ENCODE measurements at places on chromosomes 4 and X.

DNA sequence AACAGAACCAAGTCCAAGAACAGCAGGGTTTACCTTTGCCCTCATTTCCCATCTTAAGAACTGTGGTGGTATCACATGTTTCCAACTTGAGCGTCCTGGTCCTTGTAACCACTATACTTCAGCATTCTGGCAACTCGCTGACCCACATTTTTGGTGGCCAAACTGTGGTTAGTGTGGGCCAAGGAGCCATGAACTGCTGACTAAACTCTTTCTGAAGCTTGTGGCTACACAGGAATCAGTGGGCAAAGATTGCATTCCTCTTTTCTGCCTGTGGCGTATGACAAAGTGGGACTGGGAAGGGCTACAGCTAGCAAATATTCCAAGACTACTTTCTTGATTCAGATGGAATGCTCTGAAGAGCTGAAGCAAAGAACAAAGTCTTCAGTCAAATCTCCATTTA, 106.3 kb upstream of the MID1 start:
- DNase-seq: no peak

DNA sequence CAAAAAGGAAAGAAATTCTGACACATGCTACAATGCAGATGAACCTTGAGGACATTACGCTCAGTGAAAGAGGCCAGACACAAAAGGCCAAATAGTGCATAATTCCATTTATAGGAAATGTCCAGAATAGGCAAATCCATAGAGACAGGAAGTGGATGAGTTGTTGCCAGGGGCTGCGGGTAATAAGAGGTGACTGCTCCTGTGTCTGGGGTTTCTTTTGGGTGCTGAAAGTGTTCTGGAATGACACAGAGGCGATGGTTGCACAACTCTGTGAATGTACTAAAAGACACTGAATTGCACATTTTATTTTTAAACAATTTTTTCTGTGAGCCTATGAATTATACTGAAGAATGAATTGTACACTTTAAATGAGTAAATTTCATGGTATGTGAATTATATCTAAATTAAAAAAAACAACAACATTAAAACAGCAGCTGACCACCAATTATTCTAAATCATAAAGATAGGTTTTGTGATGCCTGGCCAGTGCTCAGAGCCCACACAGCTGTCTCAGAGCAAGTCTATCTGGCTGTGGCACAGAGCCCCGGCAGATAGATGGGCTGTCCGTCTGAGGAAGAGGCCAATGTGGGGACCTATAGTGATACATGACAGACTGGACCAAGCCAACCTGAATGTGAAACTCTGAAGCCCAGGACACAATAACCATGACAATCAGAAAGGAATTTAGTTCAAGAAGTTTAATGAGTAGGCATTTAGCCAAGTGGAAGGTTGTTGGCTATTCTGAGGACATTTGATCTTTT, 23.5 kb upstream of the IRAK1 start:
- no peak for DNase-seq

DNA sequence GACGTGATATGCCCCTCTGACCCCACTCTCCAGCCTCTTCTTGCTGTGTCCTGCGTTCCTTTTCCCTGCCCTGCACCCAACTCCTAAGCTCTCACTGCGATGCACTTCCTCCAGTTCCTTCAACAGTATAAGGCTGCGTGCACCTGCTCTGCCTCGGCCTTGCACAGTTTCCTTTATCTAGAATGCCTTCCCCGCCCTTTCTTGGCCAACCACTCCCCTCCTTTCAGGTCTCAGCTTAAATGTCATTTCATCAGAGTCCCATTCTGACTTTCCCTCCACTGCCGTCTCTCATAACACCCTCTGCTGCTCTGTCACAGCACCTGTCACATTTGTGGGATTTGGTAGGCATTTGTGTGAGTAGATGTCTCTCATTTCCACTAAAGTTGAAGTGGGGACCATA, 58.4 kb upstream of the NEIL3 start:
- DNase-seq: no peak

GRCh38 chr4:60450054-60450453, 750.1 kb upstream of the ADGRL3 start:
- no peak for DNase-seq

- DNase-seq: no peak
These were observed 32.2 kb downstream of the CFAP299 start for GRCh38 chr4:80367737-80368136.

DNA sequence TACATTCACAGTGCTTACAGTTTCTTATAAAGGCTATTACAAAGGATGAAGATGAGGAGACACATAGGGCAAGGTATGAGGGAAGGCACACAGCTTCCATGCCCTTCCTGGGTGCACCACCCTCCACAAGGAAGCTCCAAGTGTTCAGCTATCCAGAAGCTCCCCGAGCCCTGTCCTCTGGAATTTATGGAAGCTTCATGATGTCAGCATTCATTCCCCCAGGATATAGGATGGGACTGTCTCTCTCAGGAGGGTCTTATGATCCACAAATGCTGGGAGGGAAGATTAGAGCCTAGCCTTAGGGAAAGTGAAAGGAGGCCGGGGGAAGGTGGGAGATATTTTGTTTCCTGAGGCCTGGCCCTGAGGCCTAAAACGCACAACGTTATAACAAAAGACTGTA, 236.0 kb downstream of the ANK2 start:
- DNase-seq: no peak

GRCh38 chr4:56655627-56656345, 25.3 kb downstream of the HOPX start:
- DNase-seq: no peak

- DNase-seq: no peak
These were observed 12.6 kb downstream of the TAF1 start for GRCh38 chrX:71378732-71379131.

DNA sequence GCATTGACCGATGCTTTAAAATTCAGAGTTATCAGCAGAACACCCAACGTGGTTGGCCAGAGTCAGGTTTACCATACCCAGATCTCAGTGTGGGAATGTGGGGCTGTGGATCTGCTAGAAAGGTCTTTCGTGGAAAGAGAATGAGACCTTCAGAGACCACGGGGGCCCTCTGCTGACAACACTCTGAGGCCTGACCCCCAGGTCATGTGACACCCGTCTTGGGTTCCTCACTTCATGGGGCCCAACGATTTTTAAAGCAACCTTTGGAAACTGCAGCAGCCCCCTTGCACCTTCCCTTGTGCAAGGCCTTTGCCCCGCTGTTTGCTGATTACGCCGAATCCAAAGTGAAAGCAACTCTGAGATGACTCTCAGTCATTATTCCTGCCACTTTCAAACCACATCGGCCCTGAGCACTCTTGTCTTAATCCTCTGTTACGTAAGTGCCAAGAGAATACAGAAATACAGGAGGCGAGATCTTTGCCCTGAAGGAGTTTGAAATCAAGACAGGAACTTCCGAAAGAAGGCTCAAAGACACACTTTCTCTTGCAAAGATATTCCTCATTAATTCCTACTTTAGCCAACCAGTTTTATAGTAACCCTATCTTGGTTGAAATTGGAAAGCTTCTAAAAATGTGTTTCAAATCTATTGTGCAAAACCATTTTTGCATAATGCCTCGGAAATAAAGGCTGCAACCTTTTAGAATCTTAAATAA, 88.3 kb downstream of the EVC2 start:
- DNase-seq: no peak

DNA sequence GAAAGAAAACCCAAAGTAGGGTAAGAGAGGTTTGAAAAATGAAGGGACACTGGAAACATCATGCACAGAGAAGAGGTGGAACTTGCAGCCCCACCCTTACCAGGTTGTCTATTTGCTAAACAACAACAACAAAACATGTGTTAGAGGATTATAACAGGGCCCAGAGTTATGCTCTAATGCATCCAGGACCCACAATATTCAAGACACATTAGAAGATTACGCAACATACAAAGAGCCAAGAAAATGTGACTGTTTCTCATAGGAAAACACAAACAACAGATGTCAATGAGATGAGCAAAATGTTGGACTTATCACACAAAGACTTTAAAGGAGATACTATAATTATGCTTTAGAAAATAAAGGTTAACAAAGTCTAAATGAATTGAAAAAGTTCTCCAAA, 128.5 kb downstream of the LRBA start:
- DNase-seq: no peak

DNA sequence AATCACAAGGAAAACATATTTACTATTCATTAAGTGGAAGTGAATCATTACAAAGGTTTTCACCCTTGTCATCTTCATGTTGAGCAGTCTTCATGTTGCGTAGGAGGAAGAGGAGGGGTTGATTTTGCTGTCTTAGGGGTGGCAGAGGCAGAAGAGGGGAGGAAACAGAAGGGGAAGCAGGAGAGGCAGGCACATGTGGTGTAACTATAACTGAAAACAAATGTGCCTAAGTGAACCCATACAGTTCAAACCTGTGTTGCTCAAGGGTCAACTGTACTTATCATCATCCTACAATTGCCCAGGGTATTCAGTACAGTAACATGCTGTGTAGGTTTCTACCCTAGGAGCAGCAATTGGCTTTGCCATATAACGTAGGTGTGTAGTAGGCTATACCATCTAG, 47.2 kb downstream of the SYNPO2 start:
- no peak for DNase-seq

- no peak for DNase-seq
These were observed 11.6 kb upstream of the MAD2L1 start for GRCh38 chr4:120078216-120078615.

GRCh38 chr4:88672987-88673386, 24.6 kb downstream of the NAP1L5 start:
- no peak for DNase-seq

- no peak for DNase-seq
These were observed 40.5 kb upstream of the LRBA start for GRCh38 chr4:151055539-151055938.

GRCh38 chrX:101550362-101550750, at the start of gene ARMCX1:
Gene ARMCX1, plus strand, starts transcription at chrX:101550547. Its CDS starts 2,384 bp downstream, at chrX:101552931.
- peak; percentile 1 for DNase-seq

GRCh38 chr4:150250998-150251651, 172.9 kb downstream of the DCLK2 start:
- DNase-seq: no peak

DNA sequence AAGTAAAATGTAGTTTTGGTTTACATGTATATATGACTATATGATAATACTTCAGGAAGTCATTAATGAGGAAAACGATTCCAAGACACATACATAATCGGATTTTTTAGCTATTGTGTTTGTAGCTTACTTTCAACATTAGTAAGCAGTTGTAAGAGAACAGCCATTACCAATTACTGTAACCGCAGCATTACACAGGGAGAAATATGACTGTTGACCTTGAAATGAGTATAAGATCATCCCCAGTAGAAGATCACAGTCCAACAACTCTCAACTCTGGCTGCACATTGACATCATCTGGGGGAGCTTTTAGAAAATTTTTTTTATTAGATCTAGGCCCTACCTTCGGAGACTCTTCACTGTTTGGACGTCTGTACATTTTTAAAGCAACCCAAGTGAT, 762.0 kb upstream of the MAGEB2 start:
- no peak for DNase-seq

DNA sequence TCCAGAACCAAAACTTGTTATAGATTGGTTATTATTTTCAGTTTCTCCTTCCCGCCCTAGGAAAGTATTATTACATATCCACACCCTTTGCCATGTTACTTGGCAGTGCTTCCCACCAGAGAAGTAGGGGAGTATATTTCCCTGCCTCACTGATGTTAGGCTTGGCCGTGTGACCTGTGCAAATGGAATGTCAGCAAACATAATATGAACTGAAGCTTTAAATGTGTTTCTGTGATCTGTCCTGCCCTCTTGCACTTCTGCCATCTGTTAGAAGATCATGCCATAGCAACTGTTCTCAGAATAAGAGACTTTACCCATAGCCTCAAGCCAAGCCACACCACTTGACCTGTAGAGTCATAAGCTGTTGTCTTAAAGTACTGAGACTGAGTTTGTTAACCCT, 36.7 kb upstream of the NEUROG2 start:
- DNase-seq: no peak

- no peak for DNase-seq
These were observed 80.3 kb downstream of the GPC4 start for GRCh38 chrX:133335027-133335426.

DNA sequence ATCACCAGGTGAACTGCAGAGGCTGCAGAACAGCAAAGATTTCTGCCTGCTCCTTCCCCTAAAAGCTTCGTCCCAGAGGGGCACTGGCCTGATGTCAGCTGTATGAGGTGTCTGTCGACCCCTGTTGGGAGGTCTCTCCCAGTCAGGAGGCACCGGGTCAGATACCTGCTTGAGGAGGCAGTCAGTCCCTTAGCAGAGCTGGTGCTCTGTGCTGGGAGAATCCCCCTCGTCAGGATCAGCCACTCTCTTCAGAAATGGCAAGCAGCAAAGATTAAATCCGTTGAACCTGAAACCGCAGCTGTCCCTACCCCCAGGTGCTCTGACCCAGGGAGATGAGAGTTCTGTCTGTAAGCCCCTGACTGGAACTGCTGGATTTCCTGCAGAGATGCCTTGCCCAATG, 1166.3 kb upstream of the ADGRL3 start:
- DNase-seq: no peak

- DNase-seq: no peak
These were observed 7.4 kb downstream of the GAB1 start for GRCh38 chr4:143344041-143344440.

GRCh38 chr4:3128976-3129375, 54.5 kb downstream of the HTT start:
- DNase-seq: no peak

- no peak for DNase-seq
These were observed 146.4 kb upstream of the EDNRA start for GRCh38 chr4:147334478-147334877.

DNA sequence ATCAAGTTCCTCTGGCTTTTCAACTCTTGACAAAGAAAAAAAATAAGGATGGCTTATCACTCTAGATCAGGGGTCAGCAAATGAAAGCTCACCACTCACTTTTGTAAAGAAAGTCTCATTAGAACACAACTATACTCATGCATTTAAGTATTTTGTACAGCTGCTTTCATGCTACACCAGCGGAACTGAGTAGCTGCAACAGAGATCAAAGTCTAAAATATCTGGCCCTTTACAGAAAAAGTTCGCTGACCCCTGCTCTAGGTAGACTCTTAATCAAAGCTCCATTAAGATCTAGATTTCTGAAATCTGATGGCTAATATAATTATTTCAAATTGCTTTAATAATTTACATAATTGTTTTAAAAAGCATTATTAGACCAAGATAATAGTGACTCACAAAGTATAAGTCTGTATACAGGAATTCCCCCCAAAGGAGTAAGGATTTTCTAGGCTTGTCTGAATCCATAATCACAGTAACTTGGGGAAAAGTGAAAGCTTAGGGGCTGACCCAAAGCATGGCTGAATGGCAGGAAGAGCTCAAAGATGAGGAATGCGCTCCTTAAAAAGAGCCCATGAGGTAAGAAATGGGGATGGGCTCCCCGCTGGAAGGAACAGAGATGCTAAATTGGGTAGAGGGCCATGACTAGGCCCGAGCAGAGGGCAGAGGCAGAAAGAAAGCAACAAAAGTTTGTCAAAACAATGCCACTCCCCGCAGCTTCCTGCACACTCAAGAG, 140.3 kb downstream of the SH3KBP1 start:
- no peak for DNase-seq

- DNase-seq: no peak
These were observed 44.4 kb downstream of the BBS12 start for GRCh38 chr4:122776916-122777315.

- DNase-seq: no peak
These were observed 149.9 kb downstream of the SLC10A7 start for GRCh38 chr4:146371812-146372211.

Measured in stimulated activated CD8-positive, alpha-beta memory T cell treated with anti-CD3 and anti-CD28 coated beads, Interleukin-7, amount 100 ng/mL, for 1 hour (primary cell).